ENCODE measurements at places on chromosomes 16 and 17.

- no peak for DNase-seq
Measured at GRCh38 chr16:69302301-69302700, 8.8 kb upstream of the VPS4A start.

- no peak for DNase-seq
Measured at GRCh38 chr17:28975031-28975430, 23.7 kb upstream of the PHF12 start.

- DNase-seq: no peak
Measured at GRCh38 chr16:1917665-1918350, 407 bp downstream of the HS3ST6 start.

GRCh38 chr17:27939474-27940465 lies 46.6 kb upstream of the LYRM9 start:
- DNase-seq: no peak

GRCh38 chr16:50781043-50781442 lies 39.2 kb downstream of the CYLD start:
- no peak for DNase-seq

- no peak for DNase-seq
Measured at GRCh38 chr17:36929851-36930582, 7.3 kb upstream of the LHX1 start.

DNA sequence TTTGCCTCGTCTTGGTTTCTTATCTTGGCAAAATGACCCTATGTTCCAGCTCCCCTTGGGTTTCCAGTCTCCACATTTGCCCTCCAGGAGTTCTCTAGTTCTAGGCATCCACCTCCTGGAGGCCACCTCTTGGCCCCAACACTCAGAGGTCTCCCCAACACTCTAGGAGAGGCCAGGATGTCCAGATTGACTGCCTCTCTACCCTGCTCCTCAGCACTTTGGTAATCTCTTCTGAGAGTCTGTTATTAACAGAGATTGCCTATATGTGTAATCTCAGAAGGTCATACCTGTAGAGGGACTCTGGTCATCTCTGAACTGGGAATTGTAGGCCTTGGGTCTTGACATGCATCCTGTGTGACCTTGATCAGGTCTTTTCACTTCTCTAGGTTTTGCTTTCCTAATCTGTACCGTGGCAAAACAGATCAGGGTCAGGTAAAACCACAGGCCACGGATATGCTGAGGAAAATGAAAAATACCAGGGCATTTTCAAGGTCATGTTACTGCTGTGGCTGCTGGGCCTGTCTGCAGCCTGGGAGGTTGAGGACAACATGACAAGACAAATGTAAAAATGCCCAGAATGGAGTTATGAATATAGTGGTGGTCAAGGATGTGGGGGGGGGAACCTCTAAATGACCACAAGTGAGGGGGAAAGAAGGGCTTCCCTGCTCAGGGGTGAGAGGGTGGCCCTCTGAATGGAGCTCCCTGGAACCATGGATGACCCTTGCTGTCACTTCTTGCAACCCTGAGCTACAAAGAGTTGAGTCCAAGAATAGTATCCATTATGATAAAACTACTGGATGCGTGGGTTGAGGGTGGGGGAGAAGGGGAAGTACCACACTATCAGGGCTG lies 5.0 kb upstream of the CCL4L2 start:
- DNase-seq: no peak

- DNase-seq: no peak
Measured at GRCh38 chr17:39629898-39630297, 3.1 kb downstream of the PPP1R1B start.

GRCh38 chr17:21171970-21172510 lies 41.9 kb downstream of the TMEM11 start:
- no peak for DNase-seq

GRCh38 chr16:62564291-62564690 lies 528.1 kb upstream of the CDH8 start:
- DNase-seq: no peak

DNA sequence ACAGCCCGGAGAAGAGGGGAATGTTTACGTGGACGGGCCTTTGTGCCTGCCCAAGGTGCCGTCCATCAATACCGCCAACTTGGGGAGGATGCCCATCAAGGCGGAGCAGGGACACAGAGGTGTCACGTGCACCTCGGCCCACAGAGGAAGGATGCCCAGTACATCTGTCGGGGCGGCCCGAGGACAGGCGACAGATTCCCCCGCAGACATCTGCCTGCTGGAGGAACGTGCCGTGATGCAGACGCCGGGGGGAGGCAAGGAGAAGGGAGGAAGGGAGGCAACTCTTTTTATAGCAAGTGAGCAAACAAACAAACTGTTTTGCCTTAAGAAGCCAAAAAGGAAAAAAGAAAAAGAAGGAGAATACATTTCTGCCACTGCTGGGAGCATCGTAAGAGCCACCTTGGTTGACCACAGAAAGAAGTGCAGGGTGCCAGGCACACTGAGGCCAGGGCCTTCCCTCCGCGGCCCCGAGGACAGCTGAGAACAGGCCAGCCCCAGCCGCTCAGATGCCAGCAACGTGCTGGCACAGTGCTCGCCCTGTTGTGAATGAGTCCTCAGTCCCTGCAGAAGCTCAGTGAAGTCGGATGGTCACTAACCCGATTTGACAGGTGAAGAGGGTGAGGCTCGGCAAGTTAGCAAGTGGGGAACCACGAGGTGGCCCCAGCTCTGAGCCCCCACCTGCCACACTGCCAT lies 146.4 kb downstream of the RBFOX3 start:
- no peak for DNase-seq

- no peak for DNase-seq
Measured at GRCh38 chr17:50144845-50145531, 5.5 kb downstream of the PPP1R9B start.

DNA sequence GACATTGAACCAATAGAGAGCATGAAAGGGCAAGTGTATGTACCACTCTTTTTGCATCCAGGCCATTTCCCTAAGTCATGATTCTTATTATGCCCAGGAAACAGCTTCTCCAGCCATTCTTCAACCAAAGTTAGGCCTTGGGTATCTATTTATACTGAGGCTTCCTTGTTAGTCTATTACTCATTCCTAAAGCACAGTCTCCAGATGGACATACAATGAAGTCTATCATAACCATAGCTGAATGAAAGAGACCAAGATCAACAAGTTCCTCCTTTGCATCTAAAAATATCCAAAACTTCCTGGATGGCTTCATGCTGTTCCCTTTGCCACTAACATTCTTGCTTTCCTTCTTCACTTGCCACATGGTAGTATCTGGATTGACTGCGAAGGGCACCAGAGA lies 265.9 kb downstream of the CDH8 start:
- no peak for DNase-seq

DNA sequence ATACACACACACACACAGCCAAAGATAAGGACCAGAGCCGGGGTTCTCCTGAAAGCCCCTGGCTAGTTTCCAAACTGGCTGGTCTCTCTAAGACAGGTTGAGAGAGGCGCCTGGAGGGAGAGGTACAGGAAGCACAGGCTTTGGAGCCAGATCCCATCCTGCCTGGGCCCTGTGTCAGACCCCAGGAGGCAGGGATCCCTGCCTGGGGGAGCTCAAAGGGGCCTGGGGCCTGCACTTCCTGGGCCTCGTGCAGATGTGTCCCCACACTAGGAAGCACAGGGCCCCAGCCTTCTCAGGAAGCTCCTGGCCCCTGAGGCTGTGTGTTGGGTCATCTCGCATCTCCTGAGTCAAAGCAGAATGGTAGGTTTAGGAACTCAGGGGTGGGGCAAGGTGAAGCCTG lies 16.0 kb downstream of the SLC5A10 start:
- no peak for DNase-seq

DNA sequence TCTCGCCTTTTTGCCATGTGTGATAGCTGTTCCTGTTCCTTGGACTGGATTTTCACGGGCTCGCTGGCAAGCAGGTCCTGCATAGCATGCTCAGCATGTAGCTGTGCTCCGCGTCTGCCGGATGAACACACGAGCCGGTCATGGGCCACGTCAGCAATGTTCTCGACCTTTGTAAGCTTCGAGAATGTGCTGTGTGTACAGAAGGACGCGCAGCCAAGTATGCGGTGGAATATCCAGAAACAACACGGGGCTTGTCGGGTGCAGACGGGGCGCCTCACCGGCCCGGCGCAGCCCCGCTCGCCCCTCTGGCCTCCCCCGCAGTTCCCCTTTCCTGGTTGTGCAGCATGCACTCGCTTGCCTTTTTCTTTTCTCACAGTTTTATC lies 42.2 kb downstream of the RPTOR start:
- DNase-seq: no peak

DNA sequence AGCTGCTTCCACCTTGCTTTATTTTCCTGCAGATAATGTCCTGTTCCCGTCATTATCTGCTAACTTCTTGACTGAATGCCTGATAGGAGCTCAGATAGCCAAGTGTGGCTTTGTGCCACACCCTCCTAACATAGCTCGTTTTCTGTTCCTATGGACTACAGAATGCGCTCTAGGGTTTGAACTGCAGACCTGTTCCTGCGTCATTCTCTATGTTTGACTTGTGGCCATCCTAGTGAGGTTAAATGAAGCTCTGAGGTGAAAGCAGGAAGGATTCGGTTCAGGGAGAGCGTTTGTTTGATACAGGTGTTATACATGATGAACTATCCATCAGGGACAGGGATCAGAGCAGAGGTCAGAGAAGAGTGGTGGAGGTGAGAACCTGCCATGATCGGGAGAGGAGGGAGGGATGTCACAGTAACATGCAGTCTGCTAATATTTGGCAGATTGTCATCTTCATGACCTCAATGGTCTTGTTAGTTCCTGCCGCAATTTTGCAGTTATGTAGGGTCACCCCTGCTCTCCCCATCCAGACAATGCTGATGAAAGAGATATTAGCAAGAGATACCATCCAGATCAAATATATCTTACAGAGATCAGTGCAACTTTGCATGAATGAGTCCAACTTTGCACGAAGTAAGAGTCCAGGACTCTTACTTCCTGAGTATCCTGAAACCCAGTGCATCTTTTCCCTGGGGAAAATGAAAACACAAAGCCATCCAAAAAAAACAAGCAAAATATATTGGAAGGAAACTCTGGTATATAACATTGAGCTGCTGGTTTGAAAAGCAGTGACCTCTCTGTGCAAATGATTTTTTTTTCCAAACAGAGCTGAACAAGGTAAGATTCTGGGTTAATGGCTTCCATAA lies 32.8 kb downstream of the MPHOSPH6 start:
- DNase-seq: no peak

DNA sequence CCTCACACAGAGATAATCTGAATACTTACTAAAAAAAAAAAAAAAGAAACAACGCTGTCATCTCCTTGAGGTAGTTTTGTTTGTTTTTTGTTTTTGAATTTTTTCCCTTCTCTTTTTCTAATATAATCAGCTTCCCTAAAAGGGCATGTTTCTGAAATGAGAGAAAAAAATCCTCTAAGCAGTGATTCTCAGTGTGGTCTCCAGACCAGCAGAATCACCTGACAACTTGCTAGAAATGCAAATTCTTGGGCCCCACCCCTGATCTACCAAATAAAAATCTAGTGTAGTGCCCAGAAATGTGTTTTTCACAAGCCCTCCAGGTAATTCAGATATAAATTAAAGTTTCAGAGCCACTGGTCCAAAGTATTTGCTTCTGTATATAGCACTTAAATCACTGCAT lies 65.4 kb downstream of the SSH2 start:
- DNase-seq: no peak

GRCh38 chr17:5943982-5944381 lies 126.2 kb upstream of the WSCD1 start:
- DNase-seq: no peak

GRCh38 chr17:42817866-42818265 lies 6.2 kb downstream of the BECN1 start:
- no peak for DNase-seq

GRCh38 chr16:71504901-71505300 lies 15.8 kb upstream of the ZNF19 start:
- no peak for DNase-seq

GRCh38 chr16:13448346-13448745 lies 471.6 kb upstream of the ERCC4 start:
- DNase-seq: no peak

DNA sequence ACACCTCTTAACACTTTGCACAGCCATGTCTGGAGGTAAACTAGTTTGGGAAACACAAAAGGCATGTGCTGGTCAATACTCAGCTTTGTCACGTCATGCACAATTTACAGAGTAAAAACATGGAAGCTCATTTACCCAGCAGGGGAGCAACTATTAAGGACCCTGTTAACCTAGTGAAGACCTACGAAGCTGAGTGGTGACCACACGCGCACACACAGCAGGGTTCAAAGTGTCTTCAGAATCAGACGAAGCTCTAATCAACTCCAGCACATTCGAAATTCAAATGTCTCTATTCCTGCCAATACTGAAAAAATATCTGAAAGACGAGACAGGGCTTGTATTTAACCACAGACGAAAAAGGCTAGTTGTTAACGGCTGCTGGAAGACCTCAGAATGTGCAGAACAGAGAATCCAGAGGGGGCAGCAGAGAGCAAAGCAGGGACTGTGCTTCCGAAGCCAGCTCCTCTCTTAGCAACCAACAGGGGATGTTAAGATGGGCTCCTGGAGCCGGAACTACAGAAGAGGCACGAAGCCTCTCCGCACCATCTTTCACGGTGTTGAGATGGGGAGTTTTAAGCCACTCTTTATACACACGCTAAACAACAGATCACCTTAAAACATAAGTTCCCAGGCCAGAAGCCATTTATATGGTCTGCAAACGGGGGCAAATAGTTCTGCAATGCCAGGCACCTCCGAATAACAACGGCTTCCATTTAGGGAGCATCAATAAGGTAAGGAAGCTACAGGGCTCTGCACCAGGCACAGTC lies 45.7 kb downstream of the CMTM4 start:
- peak; percentile 89 for DNase-seq

DNA sequence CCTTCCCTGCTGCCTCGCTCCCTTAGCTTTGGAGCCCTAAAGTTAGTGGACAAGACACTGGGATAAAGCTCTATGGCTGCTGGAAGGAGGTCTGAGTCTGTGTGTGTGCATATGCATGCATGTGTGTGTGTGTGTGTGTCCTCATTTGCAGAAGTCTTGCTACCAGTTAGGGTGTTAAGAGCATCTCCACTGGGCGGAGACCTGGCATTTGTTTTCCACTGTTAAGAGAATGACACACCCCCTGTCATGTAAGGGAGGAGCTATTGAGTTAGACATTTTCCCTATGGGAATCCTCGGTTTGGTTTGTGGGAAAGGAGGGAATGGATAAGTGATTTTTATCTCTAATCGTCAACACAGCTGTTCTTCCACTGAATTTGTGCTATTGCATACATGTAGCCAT lies 24.8 kb upstream of the ARHGAP23 start:
- DNase-seq: no peak
